ENCODE measurements at places on chromosomes 3 and 15.

DNA sequence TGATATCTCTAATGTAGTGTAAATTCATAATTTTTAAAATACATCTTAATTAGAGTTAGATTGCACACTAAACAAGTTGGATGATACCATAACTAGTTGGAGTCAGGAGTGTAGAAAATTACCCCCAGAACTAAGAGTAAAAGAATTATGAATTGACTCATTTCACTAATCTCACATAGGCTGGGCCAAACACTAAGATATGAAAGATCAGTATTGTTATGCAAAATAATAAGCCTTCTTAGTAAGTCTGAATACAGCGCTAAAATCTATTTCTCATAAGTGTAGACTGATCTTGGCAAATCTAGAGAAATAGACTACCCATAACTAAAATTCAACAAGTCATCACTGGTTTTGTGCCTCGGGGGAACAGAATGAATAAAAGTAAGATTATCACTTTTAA is 979.0 kb downstream of the ROBO1 start:
- DNase-seq, result no peak

DNA sequence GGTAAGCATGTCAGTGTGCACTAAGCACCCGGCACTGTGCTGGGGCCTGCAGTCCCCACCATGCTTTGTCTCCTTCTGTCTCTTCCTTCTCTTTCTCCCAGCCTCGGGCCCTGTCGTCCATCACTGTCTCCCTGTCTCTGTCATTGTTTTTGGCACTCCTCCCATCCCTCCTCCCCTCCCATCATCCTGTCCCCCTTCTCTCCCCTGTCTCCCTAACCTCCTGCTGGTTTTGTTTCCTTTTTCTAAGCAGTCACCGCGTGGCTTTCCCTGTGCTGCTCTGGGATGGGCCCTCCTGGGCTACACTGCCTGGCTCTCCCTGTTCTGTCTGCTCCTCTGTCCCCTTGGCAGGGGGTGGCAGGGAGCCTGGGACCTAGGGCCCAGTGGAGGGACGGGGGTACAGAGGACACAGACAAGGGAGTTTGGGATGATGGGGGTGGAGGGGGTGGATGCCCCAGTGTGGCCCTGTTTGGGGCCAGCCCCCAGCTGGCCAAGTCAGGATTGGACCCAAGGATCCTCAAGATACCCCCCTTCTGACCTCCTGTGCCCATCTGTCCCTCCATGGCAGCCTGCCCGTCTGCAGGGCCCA is 5.7 kb downstream of the CHST13 start:
- no peak for DNase-seq

DNA sequence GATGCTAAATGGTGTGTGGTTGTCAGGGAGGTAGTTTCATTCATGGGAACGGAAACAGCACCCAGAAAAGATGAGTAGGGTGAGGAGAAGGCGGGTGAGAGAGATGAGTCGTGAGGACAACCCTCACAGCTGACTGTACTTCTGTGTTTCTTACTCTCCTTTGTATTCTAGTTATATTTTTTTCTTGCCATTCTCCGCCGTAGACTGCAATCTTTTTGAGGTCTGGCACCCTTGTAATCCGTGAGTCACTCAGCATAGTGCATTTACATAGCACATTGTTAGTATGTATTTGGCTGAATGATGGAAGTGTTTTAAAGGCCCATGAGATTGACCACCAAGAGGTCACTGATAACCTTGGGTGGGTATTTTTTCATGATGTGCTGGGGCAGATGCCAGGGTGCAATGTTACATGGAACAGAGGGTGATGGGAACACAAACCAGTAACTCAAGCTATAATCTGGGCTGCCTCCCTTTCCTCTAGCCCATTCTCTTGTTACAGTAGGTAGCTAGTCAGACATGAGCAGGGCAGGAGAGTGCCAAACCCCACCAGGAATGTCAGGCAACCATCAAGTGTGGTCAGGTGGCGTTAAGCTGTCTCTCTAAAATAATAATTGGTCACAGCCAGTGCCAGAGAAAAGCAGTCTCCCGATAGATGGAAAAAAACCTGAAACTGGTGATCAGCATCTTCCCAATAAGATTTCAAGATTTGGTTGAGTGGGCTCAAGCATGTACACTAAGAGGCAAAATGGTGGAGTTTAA is 18.8 kb upstream of the DGKG start:
- DNase-seq, result no peak

DNA sequence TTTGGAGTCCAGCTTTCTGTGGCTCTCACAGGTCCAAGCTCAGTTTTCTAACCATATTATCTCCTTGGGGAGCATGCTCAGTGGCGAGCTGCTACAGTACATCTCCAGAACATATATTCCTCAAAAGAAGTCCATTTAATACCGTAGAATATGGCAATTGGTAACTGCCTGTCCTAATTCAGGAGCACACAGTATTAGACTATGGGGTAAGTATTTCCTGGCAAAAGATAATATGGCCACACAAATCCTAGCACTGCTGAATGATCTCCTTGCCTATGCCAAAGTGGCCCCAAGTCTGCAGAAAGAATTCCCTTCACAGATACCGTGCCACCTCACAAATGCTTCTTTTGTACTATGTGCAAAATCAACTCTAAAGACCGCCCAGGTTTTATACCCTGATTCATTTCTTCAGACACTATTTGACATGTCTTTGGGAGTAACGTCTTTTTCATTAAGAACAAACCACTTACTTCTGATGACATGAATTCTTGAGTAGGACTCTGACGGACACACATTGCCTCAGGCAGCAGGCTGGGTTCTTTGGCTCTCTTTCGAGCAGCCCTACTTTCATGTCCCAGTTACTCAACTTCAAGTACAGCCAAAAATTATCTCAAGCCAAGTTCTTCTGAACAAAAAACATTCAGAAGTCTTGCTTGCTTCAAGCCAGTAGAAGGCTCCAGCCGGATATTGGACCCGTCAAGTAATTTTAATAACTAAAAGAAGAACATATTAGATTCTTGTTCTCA is 368.3 kb upstream of the DCBLD2 start:
- no peak for DNase-seq

- no peak for DNase-seq
Observed at GRCh38 chr15:80679804-80680175, 15.3 kb upstream of the ABHD17C start.

- DNase-seq, result no peak
Observed at GRCh38 chr3:188296761-188297612, 143.0 kb downstream of the LPP start.

DNA sequence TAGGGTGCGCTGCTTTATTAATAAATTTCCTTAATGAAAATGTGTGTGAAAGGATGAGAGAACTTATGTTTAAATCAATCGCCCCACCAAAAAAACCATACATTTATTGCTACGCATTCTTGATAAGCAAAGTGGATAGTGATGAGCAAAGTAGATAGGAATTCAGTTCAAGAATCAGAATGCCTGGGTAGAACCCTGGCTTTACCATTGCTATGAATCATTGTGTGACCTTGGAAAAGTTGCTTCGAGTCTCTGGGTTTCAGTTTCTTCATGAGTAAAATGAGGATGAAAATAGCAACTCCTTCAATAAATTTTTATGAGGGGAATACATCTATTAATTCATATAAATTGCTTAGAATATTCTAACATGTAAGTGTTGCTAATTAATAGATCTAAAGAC is 2.6 kb upstream of the ALCAM start:
- no peak for DNase-seq

- DNase-seq, result no peak
Observed at GRCh38 chr15:92892201-92892555, 7.9 kb upstream of the CHD2 start.

DNA sequence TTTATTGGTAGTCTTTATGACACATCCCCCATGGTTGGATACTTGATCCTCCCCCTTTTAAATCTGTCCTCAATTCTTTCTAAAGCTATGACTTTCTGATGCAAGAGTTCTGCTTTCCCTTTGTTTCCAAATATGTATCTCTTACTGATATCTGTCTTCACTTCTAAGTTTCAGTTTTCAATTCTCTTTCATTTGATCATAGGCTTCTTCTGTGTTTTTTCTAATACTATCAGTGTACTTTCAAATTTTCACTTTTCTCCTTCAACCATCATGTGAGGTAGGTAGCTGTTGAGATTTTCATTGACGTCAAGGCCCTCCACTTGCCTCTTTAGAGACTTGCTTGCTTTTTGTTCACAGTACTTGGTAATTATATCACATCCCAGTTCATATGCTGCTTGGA is 436.5 kb downstream of the CNTN4 start:
- no peak for DNase-seq

Measured in BE2C (cell line).